ENCODE measurements at places on chromosomes 16 and 17.

DNA sequence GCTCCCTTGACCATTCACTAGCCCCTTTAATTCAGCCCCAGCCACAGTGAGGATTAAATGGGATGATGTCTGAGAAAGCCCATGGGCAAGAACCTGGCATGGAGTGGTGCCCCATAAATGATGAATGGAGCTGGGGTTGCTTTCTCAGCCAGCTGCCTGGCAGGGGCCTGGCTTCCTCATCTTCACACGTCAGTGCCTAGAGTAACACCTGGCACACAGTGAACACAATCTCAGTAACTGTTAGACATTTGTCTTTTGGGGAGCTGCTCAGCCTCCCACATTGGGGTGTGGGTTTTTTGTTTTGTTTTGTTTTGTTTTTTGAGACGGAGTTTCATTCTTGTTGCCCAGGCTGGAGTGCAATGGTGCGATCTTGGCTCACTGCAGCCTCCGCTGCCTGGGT lies 47.5 kb upstream of the MEOX1 start:
- DNase-seq, result no peak

- no peak for DNase-seq
These were observed 18.5 kb downstream of the CRLF3 start for GRCh38 chr17:30805944-30806456.

DNA sequence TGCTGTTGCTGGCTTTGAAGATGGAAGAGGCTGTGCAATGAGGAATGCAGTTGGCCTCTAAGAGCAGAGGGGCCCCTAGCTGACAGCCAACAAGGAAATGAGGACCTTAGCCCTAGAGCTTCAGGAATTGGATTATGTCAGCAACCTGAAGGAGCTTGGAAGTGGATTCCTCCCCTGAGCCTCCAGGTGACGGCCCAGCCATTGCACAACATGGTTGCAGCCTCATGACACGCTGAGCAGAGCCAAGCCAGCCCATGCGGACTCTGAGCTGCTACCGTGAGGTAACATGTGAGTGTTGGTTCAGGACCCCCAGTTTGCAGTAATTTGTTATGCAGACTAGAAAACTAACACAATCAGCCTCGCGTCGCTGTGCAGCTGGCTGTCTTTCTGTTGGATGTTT lies 20.2 kb downstream of the CCDC42 start:
- no peak for DNase-seq

GRCh38 chr16:85445064-85445778 lies 167.9 kb upstream of the GSE1 start:
- no peak for DNase-seq

DNA sequence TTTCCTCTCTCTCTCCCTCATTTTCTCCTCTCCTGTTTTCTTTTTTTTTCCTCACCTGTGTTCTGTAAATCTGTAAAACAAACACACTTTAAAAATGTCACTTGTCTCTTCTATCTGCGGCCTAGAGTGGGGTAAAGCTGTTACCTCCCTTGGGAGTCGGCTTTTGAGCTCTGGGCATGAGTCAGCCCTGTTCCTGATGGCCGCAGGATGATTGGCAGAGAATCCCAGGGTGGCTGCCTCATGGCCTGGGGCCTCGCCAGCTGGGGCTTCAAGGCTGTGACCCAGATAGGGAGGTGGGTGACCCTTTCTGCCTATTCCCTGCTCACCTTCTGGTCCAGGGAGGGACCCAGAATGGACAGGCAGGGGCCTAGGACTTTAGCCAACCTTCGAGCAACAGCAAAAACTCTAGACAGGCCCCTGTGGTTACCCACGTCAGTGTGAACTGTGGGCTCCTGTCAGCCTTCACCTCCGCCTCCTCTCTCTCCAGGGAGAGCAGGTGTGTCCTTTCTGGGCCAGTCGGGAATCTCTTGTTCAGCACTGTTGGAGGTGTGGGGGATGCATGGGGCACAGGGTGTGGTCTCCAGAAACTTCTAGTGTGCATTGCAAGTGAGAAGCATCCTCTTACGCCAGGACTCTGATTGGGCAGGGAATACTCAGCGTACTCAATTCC lies 87.4 kb downstream of the RAP1GAP2 start:
- peak; percentile 71 for DNase-seq

Data from EH (cell line).